ENCODE measurements at places on chromosomes 1 and 21.

GRCh38 chr1:67350783-67351182, 43.1 kb downstream of the IL12RB2 start:
- no peak for DNase-seq

- no peak for DNase-seq
Observed at GRCh38 chr1:180265871-180266270, 35.8 kb downstream of the LHX4 start.

GRCh38 chr21:17476006-17476405, 36.8 kb upstream of the CXADR start:
- no peak for DNase-seq

GRCh38 chr1:19831441-19831840, 16.4 kb upstream of the RNF186 start:
- DNase-seq = no peak

GRCh38 chr1:43786201-43786958, 79.0 kb downstream of the ST3GAL3 start:
- no peak for DNase-seq

DNA sequence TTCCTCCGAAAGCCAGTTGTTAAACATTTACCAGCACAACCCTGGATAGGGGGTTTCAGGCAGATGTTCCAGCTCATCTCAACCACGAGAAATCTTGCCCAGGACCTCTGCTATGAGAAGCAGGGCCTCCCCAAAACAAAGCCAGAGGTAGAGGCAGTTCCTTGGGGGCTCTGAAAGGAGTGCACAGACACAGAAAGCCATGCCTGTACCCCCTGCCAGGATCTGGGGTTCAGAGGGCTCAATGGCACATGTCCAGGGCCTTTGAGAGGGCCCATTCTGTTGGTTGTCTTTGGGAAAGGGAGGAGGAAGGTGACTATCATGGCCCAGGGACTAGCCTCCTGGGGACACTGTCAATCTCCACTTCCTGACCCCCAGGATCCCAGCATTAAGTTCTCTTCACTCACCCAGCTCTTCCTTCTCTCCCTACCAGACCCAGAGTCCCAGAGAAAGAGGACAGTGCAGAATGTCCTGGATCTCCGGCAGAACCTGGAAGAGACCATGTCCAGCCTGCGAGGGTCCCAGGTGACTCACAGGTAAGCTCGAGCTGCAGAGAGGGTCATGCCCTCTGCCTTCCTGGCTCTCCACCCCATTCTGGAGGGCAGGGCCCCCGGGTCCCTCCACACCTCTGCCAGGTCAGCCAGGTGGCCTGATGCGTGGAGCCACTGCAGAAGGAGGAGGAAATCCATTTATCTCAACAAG, 116.4 kb upstream of the IPO9 start:
- no peak for DNase-seq

- DNase-seq = no peak
Observed at GRCh38 chr1:186976700-186977099, 148.0 kb downstream of the PLA2G4A start.

GRCh38 chr1:101111461-101111860, 85.9 kb upstream of the DPH5 start:
- DNase-seq = no peak

DNA sequence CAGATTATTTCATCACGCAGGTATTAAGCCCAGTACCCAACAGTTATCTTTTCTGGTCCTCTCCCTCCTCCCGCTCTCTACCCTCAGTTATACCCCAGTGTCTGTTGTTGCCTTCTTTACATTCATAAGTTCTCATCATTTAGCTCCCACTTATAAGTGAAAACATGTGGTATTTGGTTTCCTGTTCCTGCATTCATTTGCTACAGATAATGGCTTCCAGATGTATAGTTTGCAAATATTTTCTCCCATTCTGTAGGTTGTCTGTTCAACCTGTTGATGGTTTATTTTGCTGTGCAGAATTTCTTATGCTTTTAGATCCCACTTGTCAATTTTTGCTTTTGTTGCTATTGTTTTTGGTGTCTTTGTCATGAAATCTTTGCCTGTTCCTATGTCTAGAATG, 21.1 kb upstream of the KCNH1 start:
- no peak for DNase-seq
